ENCODE measurements at places on chromosomes 5 and 9.

- DNase-seq: no peak
Observed at GRCh38 chr9:120447959-120448500, 131.9 kb downstream of the CDK5RAP2 start.

GRCh38 chr5:160133071-160133917, 14.0 kb upstream of the PWWP2A start:
- no peak for DNase-seq

DNA sequence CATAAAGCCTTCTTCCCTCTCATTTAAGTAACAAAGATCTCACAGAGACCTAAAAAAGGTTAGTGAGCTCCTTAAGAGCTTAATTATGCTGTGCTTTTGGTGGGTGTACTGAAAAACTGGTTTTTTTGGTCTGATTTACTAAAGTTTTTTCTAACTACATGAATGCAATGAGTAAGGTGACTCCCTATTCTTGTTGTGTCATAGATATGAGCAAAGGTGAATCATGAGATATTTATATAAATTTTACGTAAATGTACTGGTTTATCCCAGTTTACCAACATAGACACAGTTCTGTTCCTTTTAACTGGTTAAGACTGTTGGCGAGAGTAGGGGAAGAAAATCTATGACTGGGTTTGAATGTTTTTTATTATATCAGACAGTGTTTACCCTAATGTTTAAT, 250.5 kb downstream of the NR2F1-AS1 start:
- DNase-seq: no peak

DNA sequence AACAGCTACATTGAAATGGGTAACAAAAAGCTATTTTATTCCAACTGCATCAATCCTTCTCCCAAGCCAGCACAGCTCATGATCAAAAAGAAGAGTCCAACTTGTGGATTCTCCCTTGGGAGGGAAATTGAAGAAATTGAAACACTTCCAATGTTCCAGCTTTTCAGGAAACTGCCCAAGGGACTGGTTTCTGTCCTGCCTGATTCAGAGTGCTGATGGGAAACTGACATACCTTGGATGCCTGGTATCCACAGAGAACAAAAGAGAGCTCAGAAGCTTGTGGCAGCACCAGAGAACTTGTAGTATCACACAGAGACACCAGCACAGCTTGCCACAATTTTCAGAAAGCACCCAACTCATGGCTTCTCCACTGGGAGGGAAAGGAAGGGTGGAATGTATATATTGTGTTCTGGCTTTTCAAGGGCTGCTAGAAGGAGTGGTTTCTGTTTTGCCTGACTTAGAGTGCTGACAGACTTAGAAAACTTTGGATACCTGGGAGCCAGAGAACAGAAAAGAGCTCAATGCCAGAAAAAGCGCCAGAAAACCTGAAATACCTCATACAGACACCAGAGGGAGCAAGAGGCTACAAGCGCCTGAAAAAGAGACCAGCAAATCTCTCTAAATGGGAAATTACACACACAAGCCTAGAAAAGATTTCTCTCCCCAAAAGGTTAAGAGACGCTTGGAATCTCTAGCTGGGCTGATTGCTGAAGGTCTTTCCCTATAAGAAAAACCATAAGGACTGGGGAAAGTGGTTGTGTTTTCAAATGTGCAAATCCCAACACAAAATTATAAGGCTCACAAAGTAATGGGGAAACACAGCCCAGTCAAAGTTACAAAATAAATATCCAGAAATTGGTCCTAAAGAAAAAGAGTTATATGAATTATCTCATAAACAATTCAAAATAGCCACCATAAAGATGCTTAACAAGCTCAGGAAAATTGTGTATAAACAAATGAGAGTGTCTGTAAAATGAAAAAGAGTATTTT, 178.8 kb downstream of the SPOCK1 start:
- DNase-seq: peak; percentile 68

GRCh38 chr9:27528886-27529315, 713 bp downstream of the MOB3B start:
- DNase-seq: no peak

- DNase-seq: no peak
Observed at GRCh38 chr9:112327718-112328450, 5.5 kb downstream of the PTBP3 start.

DNA sequence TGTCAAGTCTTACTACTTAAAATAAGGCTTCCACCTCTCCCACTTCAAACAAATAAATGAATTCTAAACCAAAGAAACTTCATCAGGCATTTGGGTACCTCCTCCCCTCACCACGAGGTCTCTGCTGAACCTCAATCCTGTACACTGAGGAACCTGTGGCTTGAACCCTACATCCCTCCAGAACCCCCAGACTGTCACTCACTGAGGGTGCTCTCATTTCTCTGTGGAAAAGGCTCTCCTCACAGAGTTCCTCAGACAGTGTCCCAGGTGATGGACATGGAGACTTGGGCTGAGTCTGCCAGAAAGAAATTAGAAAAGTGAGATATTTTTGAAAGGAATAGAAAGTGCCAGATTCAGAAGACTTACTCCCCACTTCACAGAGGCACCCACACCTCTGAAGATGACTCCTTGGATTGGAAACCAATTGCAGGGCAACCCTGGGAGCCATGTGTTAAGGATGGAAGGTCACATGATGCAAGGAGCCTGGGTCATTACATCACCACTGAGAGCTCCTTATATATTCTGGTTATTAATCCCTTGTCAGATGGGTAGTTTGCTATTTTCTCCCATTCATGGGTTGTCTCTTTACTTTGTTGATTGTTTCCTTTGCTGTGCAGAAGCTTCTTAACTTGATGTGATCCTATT, 19.8 kb downstream of the MLANA start:
- no peak for DNase-seq

- DNase-seq: no peak
Observed at GRCh38 chr5:180054226-180054625, 17.3 kb downstream of the RNF130 start.

- DNase-seq: no peak
Observed at GRCh38 chr5:107112216-107112615, 558.5 kb downstream of the EFNA5 start.

- DNase-seq: no peak
Observed at GRCh38 chr5:62778316-62779009, 199.8 kb downstream of the LRRC70 start.

DNA sequence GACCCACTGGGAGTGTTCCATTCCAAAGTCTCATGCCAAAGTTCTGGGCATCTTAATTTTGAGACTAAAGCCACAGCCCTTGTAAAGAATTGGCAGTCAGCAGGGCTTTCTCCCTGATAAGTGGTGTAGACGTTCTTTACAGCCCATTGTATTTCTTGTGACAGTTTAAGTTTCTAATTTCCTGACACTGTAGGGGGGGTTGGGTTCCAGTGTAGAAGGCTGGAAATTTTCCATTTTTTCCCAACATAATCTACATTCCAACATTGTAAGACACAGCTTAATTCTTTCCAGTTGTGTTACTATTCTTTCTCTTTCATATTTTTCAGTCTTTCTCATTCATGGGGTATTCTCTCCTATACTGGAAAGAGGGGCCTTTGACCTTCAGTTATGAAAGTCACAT, 121.1 kb downstream of the FBXL7 start:
- no peak for DNase-seq

- DNase-seq: no peak
Observed at GRCh38 chr5:4735261-4735660, 404.9 kb upstream of the ADAMTS16 start.

- DNase-seq: no peak
Observed at GRCh38 chr5:33531824-33532223, 91.1 kb downstream of the TARS1 start.
